ENCODE measurements at places on chromosomes 11 and 22.

GRCh38 chr11:32256466-32256865 is 165.6 kb downstream of the RCN1 start:
- no peak for DNase-seq

GRCh38 chr11:72582206-72583176 is 91.7 kb downstream of the PDE2A start:
- DNase-seq, result no peak

DNA sequence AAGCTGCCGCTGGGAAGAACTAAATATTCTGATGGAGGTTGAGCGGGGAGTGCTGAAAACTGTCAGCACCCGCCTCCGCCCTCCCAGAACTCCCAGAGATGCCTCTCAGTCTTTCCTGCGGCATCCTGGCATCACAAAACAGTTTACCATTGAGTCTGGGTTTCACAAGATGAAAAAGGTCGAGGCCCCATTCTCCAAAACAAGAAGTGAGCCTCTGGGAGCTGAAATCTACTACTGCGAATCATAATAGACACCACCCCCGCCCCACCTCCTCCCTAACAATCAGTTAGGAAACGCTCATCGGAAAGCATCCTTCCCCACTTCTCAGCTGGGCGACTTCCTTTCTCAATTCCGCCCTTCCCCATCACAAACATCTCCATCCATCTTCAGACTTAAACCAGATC is 1.0 kb downstream of the SUN2 start:
- no peak for DNase-seq

GRCh38 chr11:75797116-75797515 is 17.9 kb upstream of the UVRAG start:
- no peak for DNase-seq

- no peak for DNase-seq
Measured at GRCh38 chr22:34971456-34971855, 94.5 kb upstream of the ISX start.

- DNase-seq, result no peak
Measured at GRCh38 chr11:110286298-110287040, 9.9 kb downstream of the RDX start.

GRCh38 chr22:33247758-33248157 is 189.6 kb upstream of the SYN3 start:
- DNase-seq, result no peak

GRCh38 chr11:70913715-70914231 is 338.6 kb downstream of the SHANK2 start:
- DNase-seq, result no peak

GRCh38 chr22:17113600-17113999 is 7.6 kb downstream of the TMEM121B start:
- DNase-seq, result no peak

DNA sequence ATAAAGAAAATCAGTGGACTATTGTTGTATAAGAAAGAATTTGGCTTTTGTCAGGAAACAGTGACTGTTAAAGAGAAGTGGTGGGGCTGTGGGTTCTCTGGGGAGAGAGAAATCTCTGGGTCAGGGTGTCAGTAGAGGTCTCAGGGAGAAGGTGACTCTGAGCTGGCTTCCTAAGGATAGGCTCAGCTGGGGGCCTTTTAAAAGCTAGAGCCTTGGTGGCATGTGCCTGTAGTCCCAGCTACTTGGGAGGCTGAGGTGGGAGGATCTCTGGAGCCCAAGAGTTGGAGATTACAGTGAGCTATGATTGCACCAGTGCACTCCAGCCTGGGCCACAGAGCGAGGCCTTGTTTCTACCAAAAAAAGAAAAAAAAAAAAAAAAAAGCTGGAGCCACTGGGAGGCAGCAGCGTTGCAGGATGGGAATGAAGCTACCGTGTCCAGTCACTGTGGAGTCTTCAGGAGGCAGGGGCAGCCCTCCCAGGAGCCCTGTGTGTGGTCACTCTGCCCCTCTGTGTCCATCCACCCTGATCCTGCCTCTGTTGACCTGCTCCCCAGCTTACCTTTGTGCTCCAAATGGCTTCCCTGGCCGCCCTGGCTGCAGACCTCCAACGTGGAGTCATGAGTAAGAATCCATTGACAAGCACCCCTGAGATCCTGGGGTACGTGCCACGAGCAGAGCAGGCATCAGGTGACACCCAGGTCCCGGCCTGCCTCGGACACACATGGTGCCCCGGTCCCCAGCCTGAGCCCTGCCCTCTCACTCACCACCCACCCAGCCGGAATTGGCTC is 5.4 kb upstream of the MIF start:
- no peak for DNase-seq

- DNase-seq, result peak; percentile 4
Measured at GRCh38 chr11:129766898-129767604, 48.6 kb upstream of the TMEM45B start.

GRCh38 chr11:21174781-21175180 is 505.4 kb downstream of the NELL1 start:
- DNase-seq, result no peak

DNA sequence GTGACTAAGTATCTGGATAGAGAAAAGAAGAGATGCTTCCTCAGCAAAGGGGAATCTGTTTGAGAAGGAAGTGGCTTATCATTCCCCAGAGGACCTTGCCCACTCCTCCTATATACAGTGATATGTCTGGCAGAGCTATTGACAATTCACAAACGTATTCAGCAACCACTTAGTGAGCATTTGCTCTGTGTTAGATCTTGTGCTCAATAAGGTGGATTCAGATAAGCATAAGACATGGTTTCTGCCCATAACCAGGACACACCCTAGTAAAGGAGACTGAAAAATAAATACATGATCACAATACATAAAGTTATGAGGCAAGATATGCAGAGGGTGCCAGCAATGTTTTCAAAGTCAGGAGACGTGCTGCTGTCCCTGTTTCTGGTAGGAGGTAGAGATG is 1.4 kb downstream of the TMEM9B start:
- DNase-seq, result no peak

DNA sequence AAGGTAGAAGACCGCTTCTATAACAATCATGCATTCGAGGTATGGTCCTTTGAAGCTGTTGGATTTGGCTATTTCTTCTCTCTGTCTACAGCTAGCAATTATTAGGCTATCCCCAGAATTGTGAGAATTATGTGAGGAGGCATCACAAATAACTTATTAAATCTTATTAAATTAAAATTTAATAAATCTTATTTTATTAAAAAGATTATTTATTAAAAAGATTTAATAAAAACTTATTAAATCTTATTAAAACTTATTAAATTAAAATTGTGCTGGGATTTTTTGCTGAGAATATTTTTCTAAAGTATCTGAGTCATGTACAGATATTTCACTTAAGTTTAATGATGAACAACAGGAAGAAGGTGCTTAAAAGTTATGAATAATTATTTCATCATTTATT is 7.7 kb downstream of the SPA17 start:
- no peak for DNase-seq

DNA sequence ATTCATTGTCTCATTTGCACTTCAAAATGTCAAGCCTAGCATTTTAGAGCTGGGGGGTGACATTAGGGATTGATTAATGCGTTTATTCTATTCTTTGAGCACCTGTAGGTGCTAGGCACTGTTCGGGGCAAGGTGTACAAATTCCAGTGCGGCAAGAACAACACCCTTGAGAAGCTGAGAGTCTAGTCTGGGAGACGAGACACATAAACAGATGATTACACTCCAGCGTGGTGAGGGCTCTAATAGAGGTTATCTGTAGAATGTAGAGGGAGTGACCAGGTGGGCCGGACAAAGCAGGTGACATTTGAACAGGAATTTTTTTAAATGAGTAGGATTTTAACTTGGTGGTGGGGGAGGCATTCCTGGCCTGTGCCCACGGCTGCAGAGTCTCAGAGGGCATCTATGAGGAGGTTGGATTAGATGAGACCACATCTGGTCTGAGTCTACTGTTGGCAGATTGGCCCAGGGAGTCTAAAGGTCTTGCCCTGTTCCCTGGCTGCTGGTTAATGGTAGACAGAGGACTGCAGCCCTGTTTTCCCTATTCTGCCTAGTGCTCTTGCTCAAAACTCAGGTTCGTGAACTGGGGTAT is 970 bp downstream of the CAT start:
- no peak for DNase-seq

GRCh38 chr22:26658161-26658560 is 773 bp downstream of the MIAT start:
- DNase-seq, result no peak

DNA sequence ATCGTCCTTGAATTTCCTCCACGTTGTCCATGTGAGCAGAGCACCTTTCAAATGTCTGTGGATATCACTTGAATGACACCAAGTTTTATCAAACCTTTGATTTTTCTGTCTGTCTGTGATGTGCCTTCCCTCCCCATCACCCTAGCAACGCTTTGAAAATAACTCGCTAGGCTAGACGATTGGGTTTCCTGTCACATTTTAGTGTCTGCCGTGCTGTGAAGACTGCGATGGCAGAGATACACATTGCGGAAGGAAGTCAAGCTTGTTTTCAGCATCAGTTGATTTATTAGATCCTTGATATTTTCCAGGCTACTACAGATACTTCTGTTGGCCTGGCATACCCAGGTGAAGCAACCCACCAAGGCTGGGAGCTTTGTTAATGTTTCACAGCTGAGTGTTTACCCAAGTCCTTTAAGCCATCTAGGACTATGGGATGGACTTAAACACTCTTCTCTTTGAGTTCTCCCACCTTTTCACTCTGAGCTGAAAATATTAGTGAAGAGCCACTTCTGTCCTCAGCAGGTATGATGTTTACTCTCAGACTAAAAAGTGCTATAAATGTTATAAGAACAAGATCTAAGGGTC is 93.6 kb upstream of the CD44 start:
- no peak for DNase-seq

- no peak for DNase-seq
Measured at GRCh38 chr11:46295312-46296058, 18.0 kb downstream of the CREB3L1 start.

GRCh38 chr22:42626431-42626830 is 11.7 kb upstream of the POLDIP3 start:
- no peak for DNase-seq

- DNase-seq, result no peak
Measured at GRCh38 chr22:36510384-36510783, 3.5 kb upstream of the FOXRED2 start.

- peak; percentile 62 for DNase-seq
Measured at GRCh38 chr11:71372693-71373657, 75.2 kb downstream of the DHCR7 start.

GRCh38 chr11:133011604-133012003 is 520.7 kb downstream of the OPCML start:
- no peak for DNase-seq

- no peak for DNase-seq
Measured at GRCh38 chr11:126080161-126080941, 17.7 kb upstream of the CDON start.

- DNase-seq, result no peak
Measured at GRCh38 chr11:121657146-121657545, 204.4 kb upstream of the SORL1-AS1 start.

- DNase-seq, result no peak
Measured at GRCh38 chr11:34926831-34927132, 10.4 kb downstream of the PDHX start.

DNA sequence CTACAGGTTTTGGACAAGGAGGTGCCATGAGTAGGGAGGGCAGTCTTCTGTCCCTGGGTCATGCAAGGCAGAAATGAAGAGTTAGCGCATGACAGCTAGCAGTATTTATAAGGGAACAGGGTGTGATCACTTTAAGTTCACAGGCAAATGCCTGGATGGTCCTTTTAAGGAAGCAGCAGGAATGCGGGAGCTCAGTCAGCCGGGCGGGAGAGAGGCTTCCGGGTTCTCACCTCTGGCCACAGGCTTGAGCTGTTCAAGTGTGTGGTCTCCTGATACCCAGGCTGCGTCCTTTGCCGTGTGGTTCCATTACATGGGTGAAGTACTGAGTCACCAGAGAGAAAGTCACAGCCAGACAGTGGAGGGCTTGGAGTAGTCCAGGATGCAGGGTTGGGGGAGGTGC is 105.4 kb downstream of the BCR start:
- DNase-seq, result no peak

DNA sequence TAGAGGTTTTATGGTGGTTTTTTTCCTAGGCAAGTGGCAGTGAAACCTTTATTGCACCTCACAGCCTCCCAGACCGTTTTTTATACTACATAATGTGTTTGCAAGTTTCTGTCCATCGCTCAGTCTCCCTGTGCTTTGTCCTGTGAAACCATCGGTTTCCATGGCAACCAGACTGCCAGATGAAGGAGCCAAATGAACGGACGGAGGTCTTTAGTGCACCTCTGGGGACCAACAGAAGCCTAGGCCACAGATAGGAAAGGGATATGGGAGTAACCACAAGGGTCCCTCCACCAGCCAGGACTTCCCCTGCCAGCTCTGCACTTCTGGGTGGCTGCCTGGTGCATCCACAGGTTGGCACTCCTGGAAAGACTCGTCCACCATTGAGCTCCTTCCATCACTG is 165.0 kb downstream of the CHST1 start:
- no peak for DNase-seq

DNA sequence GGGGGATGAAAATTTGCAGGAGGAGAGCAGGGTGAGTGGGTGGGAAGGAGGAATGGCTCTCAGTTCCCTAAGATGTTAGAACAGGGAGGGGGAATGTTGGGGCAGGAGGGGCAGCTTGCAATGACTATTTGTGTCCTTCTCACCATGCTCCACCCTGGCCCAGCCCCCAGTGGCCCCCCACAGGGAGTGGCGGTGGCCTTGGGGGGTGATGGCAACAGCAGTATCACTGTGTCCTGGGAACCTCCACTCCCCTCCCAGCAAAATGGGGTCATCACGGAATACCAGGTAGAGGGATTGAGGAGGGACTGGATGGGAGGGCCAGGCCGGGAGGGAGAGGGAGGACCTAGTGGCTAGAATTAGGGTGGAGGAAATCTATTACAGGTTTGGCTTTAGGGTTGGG is 10.2 kb downstream of the ROBO3 start:
- no peak for DNase-seq

- DNase-seq, result no peak
Measured at GRCh38 chr11:1435820-1436467, 46.2 kb downstream of the BRSK2 start.

- no peak for DNase-seq
Measured at GRCh38 chr11:77519847-77520246, 46.0 kb upstream of the PAK1 start.

- DNase-seq, result no peak
Measured at GRCh38 chr11:27886857-27887256, 186.6 kb upstream of the BDNF start.

GRCh38 chr22:44460691-44461375 is 37.2 kb downstream of the RTL6 start:
- DNase-seq, result no peak

GRCh38 chr11:99148352-99148751 is 127.6 kb downstream of the CNTN5 start:
- DNase-seq, result no peak

DNA sequence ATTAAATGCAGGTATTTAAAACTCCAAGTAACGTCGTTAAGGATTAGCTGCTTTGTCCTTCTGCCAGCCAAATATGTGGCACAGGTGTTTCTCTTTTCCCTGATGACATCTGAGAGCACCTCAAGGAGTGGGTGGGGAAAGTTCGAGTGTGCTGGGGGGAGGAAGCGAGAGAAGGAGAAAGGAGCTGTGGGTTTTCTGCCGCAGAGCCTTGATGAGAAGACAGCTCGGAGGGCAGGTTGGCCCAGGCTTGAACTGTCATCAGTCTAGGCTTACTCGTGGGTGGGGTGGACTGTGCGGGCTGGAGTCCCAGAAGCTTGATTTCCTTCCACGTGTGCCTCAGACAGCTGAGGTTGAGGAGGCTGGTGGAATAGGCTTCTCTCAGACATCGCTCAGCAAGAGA is 15.2 kb upstream of the SORL1-AS1 start:
- peak; percentile 90 for DNase-seq

Measured in GM12864 (cell line).